ENCODE measurements at places on chromosomes 6 and 20.

DNA sequence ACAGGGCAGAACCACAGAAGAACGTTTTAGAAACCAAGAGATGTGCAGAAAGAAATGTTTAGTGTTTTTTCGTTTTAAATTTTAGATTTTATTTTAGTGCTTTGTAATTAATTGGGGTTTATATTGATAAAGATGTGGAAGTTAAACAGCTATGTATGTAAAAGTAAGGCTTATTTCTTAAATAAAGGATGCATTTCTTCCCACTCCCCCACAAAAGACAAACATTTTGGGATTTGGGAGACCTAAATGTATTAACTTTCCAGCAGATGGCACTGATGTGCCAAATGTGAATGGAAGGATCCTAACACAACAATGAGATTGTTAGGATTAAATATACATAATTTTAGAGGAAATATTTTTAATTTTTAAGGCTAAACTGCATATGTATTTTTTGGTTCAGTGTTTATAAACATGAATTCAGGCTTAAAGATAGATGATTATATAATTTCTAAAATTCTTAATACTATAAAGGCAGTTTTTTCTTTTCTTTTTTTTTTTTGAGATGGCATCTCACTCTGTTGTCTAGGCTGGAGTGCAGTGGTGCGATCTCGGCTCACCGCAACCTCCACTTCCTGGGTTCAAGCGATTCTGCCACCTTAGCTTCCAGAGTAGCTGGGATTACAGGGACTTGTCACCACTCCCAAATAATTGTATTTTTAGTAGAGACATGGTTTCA is 12.0 kb downstream of the PFDN4 start:
- DNase-seq, result no peak

- DNase-seq, result peak; percentile 81
Measured at GRCh38 chr6:137927777-137928218, 60.7 kb downstream of the TNFAIP3 start.

DNA sequence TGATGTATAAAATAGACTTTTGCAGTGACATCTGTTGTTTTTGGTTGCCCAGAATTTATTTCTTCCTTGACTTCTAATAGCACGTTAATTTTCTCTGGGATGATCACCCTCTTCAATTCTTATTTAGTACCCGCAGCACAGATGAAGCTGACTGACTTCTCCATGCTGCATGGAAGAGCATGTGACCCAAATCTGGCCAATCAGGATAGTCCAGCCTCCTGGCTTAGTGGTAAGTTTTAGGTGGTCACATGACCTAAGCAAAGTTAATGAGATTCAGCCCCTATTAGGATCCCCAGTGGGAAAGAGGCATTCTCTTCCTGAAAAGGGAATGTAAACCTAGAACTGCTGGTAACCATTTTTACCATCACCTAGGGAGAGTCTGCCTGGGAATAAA is 13.8 kb upstream of the SIRT5 start:
- DNase-seq, result no peak

DNA sequence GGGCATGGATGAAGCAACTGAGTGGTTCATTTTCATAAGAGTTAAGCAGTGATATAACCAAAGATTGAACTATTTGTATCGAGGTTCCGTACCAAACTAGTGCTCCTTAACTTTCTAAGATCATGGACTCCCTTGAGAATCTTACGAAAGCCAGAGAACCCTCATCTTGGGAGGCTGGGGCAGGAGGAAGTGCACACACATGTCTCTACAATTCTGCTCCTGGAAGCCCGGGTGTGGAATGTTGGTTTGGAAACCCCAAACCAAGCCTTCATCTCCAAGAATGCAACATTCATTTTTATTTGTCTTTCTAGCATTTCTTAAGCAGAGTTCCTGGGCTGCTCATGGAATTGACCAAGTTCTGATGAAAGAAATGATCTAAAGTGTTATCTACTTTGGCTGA is 250.5 kb upstream of the PRND start:
- DNase-seq, result no peak

DNA sequence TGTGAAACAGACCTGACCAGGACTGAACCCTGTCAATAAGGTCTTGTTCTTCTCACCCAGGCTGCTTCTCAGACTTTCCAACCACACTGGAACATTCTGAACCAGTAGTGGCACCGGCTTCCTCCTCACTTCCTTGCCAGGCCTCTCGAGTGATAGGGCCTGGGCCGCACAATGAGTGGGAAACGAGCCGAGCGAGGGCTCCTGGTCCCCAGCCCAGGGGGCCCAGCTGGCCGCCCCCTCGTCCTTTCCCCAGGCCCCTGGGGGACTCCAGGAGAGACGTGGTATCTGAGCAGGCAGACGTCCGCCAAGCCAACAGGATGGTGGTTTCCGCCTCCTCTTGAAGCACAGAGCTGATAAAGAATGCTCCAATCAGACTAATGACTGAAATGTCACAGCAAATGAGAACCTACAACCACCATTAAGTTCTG is 117.9 kb downstream of the GMDS start:
- DNase-seq, result peak; percentile 19

- no peak for DNase-seq
Measured at GRCh38 chr6:24274441-24275083, 83.3 kb downstream of the DCDC2 start.

DNA sequence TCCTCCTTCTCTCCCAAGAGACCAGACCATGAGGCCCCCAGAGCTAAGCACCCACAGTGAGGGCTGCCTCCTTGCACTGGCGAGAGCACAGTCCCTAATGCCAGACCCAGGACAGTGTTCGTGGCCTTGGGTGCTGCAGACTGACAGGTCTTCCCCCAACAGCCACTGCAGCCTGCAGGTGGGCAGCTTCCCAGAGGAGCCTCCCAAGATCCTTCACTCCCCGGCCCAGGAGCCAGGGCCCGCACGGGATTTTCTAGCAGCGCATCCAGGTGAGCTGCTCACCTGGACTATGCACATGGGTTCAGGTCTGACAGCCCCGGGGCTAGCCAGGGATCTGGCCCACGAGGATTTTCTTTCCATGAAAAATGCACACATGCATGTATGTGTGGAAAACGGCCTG is 41.7 kb downstream of the SUMO4 start:
- DNase-seq, result no peak

GRCh38 chr6:109347779-109348178 is 34.5 kb downstream of the CD164 start:
- no peak for DNase-seq

- no peak for DNase-seq
Measured at GRCh38 chr20:15195378-15195777, 858.0 kb upstream of the FLRT3 start.

- peak; percentile 77 for DNase-seq
Measured at GRCh38 chr6:139028658-139029469, at the start of gene ABRACL. ABRACL (plus strand) TSS chr6:139028745; CDS start chr6:139034161, 5,416 bp downstream.

- peak; percentile 90 for DNase-seq
Measured at GRCh38 chr6:32984622-32985389, 16.4 kb downstream of the BRD2 start.

GRCh38 chr20:48006036-48006833 is 221.0 kb upstream of the SULF2 start:
- no peak for DNase-seq

- DNase-seq, result no peak
Measured at GRCh38 chr20:8509809-8510208, 377.7 kb downstream of the PLCB1 start.

- no peak for DNase-seq
Measured at GRCh38 chr6:53532942-53533341, 12.0 kb downstream of the GCLC start.

- no peak for DNase-seq
Measured at GRCh38 chr6:83119742-83120300, 52.4 kb downstream of the DOP1A start.

GRCh38 chr6:123655521-123656306 is 19.0 kb upstream of the TRDN start:
- no peak for DNase-seq

DNA sequence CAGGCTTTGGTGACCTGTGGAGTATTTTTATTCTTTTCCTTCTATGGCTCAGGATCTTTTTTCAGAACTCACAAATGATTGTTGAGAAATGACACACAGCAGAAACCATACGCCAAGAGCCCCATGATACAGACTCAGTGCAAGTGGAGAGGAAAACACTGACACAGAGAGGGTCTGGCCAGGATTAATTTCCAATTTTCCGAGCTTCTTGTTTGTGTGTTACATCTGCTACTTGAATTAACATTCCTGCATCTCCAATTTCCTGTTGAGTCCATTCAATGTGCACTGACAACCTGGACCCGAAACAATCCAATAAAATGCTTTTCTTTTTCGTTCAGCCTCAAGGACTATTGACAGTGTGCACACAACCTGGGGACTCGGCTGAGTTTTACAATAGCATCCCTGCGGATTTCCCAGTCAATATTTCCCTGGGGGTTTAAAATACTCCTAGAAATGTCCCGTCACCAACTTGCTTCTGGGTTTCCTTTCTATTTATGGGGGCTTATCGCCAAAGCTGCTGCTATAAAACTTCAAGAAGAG is 4.9 kb upstream of the MLN start:
- no peak for DNase-seq

GRCh38 chr6:162014069-162014811 is 713.3 kb downstream of the PRKN start:
- no peak for DNase-seq

- DNase-seq, result no peak
Measured at GRCh38 chr6:141403827-141404226, 728.9 kb upstream of the GJE1 start.

- no peak for DNase-seq
Measured at GRCh38 chr6:140670021-140670420, 1295.6 kb upstream of the CITED2 start.

GRCh38 chr20:1897965-1898464 is 2.8 kb downstream of the SIRPA start:
- no peak for DNase-seq
